ENCODE measurements at places on chromosomes 13 and 19. TPM values are rescaled to one million over a fixed set of nuclear protein-coding genes. Genes with fewer than 3 reads are reported as not detected.

ZNF83 gene
- 56.1 TPM for total RNA-seq

CYP4F11 gene
- total RNA-seq = not detected

GJB2 gene
- not detected for total RNA-seq

SHISA7 gene
- not detected for total RNA-seq

CADM4 gene
- 0.91 TPM for total RNA-seq

DNA sequence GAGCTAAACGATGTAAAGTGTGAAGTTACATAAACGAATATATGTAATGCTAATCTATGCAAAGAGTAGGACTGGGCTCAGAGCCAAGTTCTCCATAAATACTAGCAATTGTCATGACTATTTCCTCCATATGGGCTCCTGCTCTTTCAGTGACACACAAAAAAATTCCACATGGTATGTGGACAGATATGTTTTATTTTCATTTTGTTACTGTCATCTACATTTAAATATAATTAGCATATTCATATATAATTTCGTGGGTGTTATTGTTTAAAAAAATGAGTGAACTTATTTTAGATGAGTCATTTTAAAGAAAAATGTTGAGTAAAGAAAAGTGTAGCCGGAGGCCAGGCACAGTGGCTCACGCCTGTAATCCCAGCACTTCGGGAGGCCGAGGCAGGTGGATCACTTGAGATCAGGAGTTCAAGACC, 5.0 kb upstream of the IGSF23 start:
- no peak for DNase-seq

DNA sequence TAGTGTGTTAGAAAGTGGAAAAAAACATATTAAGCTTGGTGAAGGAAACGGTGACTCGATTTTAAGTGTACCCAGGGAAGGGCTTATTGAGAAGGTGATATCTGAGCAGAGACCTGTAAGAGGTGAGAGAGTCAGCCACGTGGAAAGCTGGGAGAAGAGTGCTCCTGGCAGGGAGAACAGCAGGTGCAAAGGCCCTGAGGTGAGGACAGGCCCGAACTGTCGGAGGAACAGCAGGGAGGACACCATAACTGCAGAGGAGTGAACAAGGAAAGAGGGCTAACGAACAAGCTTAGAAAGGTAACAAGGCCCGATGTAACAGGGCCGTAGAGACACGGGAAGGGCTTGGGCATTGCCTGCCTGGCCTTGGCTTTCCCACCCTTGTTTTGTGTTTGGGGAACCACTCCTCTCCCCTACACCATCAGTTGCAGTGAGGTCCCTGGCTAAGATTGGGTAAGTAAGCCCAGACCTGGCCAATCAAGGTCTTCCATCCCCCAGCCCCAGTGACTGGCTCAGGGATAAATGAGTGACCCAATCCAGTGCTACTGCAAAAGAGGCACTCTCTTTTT, 7.3 kb downstream of the ATP4A start:
- no peak for DNase-seq

DNA sequence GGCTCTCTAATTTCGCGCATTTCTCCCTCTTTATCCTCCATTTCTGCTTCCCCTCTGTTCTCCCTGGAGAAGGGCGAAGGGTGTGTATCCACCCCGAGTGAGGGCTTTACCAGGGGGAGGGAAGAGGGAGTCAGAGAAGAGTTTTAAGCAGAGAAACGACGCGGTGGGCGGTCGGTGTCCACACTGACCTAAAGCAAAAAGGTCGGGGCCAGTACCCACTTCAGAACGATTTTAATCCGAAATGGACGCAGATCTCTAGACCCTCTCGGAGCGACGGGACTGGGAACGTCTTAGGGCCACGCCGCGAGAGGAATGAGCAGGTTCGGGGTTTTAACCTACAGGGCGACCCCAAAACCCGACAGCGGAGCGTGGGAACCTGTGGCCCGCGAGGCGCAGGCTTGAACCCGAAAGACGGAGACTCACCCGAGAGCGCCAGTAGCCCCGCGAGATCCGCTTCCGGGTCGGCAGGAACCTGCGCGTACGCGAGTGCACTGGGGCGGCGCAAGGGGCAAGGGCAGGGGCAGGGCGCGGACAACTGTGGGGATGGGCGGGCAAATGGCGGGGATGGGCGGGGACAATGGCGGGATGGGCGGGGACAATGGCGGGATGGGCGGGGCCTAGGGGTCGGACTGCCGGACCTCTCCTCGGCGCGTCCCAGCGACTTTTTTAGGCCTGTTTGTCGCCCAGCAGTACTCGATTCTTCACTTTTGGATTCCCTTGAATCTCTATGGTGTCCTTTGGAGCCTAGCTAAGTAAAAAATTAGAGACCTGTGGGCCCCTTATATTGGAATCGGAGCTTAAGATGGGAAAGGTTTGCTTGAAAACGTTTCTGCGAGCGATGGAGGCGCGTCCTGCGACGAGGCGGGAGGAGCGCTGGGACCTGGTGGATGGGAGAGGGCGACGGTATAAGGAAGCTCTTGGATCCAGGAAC, at the start of gene ZNF677:
Gene ZNF677, minus strand, starts transcription at position 463 of the 931 bp plus-strand sequence. CDS start 3,323 bp downstream, outside the sequence.
- DNase-seq = peak; percentile 62

DNA sequence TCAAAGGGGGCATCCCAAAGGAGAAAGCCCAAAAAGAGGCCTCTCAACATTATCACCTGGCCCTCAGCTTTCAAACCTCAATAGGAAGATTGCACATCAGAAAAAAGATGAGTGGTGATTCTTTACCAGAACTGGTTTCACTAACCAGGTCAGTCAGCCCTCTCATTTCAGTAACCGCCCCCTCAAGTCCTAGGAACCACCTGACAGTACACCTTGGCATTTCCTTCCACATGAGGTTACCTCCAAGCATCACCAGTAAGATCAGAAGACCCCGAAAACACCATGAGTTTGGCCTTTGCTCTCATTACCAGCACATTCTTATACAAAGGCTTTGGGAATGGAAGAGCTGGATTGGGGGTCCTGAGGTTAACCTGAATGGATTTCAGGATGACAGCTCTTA, 200.5 kb downstream of the SUCLA2 start:
- no peak for DNase-seq

DNA sequence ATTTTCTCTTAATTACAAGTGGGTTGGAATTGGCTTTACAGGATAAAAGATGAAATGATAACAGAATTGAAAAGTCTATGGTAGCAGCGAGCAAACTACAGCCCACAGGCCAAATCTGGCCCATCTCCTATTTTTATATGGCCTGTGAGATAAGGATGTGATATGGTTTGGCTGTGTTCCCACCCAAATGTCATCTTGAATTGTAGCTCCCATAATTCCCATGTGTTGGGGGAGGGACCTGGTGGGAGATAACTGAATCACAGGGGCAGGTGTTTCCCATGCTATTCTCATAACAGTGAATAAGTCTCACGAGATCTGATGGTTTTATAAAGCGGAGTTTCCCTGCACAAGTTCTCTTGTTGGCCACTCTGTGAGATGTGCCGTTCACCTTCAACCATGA, 19.0 kb downstream of the CRYL1 start:
- no peak for DNase-seq

DNA sequence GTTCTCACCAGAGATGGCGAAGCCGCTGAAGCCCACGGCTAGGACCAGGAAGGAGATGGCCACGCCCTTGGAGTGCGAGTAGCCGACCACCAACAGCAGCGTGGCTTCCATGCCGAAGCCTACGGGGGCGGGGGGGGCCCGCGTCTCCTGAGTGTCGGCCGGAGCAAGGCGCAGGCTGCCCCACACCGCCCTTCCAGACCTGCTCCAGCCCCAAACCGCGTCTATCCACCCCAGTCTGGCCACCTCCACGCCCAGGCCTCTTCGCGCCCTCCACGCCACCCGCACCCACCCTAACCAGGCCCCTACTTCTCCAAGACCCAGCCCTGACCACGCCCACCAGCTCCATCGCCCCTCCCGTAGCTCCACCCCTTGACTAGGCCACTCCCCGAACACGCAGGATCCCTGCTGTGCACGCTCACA, 6.2 kb downstream of the GFY start:
- no peak for DNase-seq

GRCh38 chr13:99484473-99484872, 16.8 kb upstream of the TM9SF2 start:
- no peak for DNase-seq

GRCh38 chr19:40398417-40399131, 8.6 kb upstream of the HIPK4 start:
- DNase-seq = peak; percentile 57
